ENCODE measurements at places on chromosomes 2 and 18.

- no peak for DNase-seq
These were observed 31.6 kb downstream of the B3GNT2 start for GRCh38 chr2:62227386-62228075.

- no peak for DNase-seq
These were observed 222.4 kb downstream of the WDR7 start for GRCh38 chr18:56873441-56874140.

DNA sequence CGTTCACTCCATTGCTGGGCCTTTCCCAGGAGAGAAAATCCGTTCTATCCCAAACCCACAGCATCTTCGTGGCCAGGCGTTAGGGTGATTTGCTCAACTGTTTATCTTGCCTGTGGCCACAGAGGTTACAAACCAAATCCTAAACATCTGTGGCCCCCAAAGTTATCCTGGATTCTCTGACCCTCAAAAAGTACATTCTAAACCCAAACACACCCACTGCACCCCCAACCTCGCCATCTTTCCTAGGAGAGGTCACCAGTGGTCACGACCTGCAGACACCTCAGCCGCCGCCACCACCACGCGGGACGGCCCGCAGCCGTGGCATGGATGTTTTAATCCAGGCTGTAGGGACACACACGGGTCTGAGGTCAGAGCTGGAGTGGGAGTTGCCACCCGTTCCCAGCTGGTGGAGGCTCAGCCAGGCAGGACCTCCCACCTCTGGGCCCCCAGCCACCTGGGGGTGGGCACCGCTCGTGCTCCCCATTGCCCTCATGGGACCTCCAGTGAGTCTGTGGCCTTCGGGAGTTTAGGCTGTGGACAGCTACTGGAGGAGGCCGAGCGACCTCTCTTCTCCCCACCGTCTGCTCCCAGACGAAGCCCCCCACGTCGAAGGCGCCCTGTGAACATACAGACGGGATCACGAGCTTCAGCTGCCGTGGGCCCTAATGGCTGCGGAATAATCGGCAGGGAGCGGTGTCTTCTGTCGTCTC, 72.0 kb downstream of the KCNG2 start:
- no peak for DNase-seq

DNA sequence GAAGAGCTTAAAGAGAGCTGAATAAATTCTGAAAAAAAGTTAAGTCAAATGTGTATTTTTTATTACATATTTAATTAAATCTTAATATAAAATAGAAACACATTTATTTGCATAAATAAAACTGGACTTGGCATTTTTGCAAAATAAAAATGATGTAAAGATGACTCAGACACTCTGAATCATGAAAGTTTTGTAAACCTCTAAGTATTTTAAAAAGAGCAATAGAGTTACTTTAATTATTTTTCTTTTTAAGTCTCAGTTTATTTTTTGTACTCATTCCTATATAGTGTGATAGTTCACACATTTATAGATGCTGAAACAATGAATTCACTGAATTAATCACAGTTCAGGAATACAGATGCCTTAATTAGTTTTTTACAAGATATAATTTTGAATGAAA, 109.9 kb upstream of the DTNA start:
- DNase-seq = peak; percentile 24

- DNase-seq = no peak
These were observed 60.1 kb upstream of the CHMP1B start for GRCh38 chr18:11791131-11791530.

GRCh38 chr2:151302404-151302803, 12.9 kb upstream of the NMI start:
- peak; percentile 35 for DNase-seq

- no peak for DNase-seq
These were observed 21.2 kb downstream of the SNED1 start for GRCh38 chr2:241019441-241020139.

- peak; percentile 90 for DNase-seq
These were observed 52.1 kb upstream of the EPB41L5 start for GRCh38 chr2:119960821-119961220.

GRCh38 chr18:13809531-13810255, 14.3 kb upstream of the MC5R start:
- DNase-seq = no peak

GRCh38 chr18:26524504-26525351, 23.6 kb downstream of the KCTD1 start:
- no peak for DNase-seq

GRCh38 chr2:205686056-205686782, 3.9 kb downstream of the NRP2 start:
- DNase-seq = no peak

DNA sequence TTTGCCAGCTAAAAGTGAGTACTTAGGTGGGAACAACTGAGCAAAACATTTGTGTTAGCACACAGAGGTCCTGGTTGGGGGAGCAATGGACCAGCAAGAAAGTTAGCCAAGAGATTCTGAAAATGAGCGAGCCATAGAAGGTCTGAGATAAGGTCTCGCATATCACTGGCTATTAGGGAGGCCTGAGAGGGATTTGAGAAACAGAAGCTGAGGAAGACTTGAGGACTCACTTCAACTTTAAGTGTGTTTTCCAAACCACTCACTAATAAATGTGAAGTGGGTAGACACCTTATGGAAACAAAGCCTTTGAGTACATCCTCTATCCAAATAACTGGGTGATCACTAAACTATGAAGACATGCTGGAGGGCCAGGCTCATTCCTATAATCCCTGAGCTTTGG, 958.5 kb downstream of the DPP10 start:
- DNase-seq = no peak

- DNase-seq = no peak
These were observed 134.3 kb downstream of the ACKR3 start for GRCh38 chr2:236703906-236704305.

DNA sequence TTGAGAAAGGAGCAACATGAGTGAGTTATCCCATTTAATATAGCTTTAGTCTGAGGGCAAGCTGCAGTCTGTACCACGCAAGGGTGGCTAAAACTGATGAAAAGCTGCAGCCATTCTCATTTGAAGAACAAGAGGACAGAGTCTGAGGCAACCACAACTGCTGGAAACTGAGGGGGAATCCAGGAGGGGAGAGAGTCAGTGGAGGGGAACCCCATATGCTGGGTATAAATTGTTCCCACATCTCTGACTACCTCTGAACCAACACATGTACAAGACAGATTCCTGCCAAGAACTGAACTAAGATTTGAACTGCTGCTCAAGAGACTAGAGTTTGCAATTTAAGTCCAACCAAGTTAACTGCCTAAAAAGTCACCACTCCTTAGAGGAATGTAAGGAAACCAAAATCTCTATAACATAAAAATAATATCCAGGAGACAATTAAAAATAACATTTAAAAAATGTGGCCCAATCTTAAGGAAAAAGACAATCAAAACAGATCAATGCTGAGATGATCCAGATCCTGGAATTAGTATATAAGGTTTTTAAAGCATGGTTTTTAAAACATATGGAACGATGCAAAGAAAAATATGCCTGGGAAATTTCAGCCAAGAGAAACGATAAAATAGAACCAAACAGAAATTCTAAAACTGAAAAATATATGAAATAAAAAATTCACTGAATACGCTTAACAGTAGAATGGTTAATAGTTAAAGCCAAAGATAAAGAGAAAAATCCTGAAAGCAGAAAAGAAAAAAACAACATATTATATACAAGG, 11.2 kb downstream of the CWC22 start:
- no peak for DNase-seq

- peak; percentile 52 for DNase-seq
These were observed 85.6 kb downstream of the PRKCE start for GRCh38 chr2:45736757-45737704.

- peak; percentile 48 for DNase-seq
These were observed 131.7 kb upstream of the TNP1 start for GRCh38 chr2:216991563-216991962.

- peak; percentile 44 for DNase-seq
These were observed 66.4 kb downstream of the MCFD2 start for GRCh38 chr2:46849046-46849715.

GRCh38 chr2:217360781-217361482, 501.1 kb upstream of the TNP1 start:
- DNase-seq = peak; percentile 96

DNA sequence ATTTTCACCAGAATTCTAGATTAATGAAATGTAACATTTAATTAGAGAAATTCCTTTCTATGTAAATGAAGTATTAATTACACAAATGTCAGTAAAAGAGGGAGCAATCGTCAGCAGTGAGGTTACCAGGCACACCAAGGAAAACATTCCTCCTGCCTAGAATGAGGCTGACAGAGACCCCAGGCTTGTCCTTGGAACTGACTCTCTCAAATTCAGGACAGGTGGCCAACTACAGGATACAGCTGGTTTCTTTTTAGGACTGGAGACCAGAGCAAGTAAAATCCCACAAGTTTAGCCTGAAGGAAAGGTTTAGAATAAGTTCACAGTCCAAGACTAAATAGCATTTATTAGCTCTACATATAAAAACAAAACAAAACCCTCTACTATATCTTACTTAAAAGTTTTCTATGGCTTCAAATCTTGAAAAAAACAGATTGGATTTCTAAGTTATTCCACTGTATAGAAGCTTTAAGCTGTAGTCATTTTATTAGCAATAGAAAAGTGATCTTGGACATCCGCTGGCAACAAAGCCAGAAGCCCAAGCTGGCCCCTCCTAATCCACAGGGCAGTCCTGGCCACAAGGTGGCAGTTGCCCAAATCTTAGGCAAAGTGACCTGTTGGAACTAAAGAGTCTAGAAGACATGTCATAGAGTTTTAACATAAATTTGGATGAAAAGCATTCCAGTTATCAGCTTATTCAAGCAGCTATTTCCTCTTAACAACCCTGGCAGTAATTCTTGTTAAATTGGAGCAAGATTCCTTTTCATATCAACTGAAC, 81.0 kb downstream of the SP3 start:
- peak; percentile 32 for DNase-seq

DNA sequence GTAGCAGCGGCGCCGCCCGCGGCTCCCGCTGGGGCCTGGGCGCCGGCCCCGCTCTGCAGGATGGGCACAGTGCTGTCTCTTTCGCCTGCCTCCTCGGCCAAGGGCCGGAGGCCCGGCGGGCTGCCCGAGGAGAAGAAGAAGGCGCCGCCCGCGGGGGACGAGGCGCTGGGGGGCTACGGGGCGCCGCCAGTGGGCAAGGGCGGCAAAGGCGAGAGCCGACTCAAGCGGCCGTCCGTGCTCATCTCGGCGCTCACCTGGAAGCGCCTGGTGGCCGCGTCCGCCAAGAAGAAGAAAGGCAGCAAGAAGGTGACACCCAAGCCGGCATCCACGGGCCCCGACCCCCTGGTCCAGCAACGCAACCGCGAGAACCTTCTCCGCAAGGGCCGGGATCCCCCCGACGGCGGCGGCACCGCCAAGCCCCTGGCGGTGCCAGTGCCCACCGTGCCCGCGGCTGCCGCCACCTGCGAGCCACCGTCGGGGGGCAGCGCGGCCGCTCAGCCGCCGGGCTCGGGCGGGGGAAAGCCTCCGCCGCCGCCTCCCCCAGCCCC, 369 bp downstream of the CDK5R2 start:
- DNase-seq = no peak

GRCh38 chr18:35736696-35737095, 155.2 kb downstream of the GALNT1 start:
- DNase-seq = peak; percentile 20

DNA sequence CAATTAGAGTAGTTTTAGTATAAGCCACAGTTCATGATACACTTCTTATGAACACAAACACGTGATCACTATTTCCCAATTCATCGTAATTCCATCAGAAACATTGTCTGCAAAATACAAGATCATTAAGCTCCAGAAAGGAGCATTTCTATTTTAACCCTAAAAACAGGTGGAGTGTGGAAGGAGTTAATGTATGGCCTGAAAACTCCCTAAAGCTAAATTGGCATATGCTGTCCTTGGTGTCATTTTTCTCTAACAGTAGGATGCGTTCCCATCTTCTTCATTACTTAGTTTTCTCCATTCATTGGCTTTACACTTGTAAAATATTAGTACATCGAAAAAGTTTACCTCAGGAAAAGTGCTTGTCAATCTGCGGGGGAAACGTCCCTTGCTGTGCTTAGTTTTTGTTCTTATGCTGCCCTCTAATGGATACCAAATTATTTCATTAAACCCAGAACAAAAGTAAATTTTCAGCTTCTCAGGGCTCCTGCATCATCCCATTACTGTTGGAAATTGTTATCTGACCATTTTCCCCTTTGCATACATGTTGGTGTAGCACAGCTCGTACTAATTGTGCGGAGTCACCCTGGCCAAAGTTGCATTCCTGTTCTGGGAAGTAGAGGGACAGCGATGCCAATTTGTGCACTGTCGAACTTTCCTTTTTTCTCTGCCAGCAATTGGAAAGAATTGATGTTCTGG, 153.4 kb downstream of the GPD2 start:
- peak; percentile 41 for DNase-seq

DNA sequence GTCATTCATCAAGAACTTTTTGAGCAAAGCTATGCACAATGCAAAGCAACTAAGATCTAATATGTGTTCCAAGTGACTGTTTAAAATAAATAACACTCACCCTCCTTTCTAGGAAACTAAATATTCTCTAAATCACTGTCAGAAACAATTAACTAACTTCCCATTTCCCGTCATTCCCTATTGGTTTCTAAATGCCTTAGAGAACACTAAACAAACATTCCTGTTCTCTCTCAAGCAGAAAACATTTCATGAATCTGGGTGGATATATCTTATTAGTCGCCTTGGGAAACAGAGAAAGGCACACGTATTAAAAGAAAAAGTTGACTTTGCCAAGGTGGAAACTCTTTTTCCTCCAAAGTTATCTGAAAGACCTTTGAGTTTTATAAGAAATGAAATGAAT, 735.2 kb downstream of the MBD2 start:
- no peak for DNase-seq

DNA sequence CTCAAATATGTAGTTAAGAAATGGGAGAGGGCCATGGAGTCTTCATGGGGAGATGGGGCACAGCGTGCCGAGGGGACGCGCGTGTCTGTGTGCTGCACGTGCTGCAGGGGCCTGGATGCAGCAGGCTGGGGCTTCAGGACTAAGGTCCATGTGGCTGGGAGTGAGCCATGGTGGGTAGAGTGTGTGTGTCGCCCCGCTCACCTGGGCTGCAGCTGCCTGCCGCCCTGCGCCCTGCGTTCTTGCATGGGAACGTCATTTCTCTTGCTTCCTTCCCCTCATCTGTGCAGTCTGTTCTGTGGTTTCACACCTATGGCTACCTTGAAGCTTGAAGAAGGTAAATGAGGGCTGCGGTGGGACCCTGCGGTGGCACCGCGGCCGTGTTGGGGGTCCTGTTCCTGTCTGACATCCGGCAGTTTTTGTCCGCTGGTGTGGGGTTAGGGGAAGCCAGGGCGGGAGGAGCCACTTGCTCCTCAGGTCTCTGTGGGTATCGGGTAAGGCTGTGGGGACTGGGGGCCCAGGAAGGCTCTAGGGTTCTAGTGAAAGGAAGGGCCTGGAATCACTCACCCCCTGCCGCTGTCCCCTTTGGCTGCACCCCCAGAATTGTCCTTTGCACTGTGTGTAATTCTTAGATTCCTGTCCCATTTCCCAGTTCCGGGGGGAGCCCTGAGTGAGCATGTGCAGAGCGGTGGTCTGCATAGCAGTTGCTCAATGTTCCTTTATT, 54.1 kb upstream of the HS6ST1 start:
- DNase-seq = no peak
